ENCODE measurements at places on chromosomes 11 and 22. TPM values are rescaled to one million over a fixed set of nuclear protein-coding genes. Genes with fewer than 3 reads are reported as not detected.

The UPK3A gene
- not detected for total RNA-seq

The CD3G gene
- not detected for total RNA-seq

The RANBP1 gene
- 76.2 TPM for total RNA-seq

The CFAP68 gene
- 10.1 TPM for total RNA-seq

The DERL3 gene
- 0.85 TPM for total RNA-seq

The PGA5 gene
- total RNA-seq: 0.65 TPM

The UBQLNL gene
- total RNA-seq: 0.23 TPM

The MIF gene
- 361 TPM for total RNA-seq

The TMEM132A gene
- 41.5 TPM for total RNA-seq
